ENCODE measurements at places on chromosomes 7 and 10.

DNA sequence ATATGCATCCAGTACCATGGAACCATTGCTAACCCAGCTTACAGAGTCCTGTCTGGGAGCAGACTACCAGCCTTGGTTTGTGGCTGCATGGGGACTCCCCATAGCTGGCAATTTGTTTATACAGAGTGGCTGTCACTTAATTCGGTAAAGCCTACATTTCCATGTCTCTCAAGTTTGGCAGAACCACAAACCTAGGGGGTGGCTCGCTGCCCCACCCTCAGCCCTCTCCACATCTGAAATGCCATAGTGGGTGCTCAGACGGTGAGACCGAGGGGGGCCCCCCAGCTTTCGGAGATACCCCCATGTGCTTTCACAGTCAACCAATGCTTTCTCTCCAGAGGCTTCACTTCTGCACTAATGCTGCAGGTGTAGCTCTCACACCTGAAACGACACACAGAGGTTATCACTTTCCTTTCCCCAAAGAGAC is 75.5 kb upstream of the KAT6B start:
- DNase-seq: peak; percentile 69

DNA sequence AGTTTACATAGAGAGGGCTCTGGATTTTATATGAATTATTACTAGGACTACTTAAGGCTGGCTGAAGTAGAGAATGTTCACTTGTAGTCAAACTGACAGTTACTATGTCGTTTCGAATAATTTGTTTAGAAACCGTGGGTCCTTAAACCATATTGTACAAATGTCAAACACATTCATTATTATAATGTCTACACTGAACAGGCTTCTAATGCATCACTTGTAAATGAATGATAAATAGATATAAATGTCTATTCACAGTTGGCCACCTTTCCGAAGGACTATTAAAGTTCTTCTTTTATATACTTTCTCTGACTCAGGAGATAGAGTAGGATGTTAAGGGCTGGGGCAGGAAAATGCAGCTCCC is 95.3 kb downstream of the SEMA3D start:
- DNase-seq: no peak

GRCh38 chr10:49001870-49002672 is 62.4 kb upstream of the LRRC18 start:
- no peak for DNase-seq

GRCh38 chr10:125062227-125062913 is 98.0 kb downstream of the CTBP2 start:
- no peak for DNase-seq

DNA sequence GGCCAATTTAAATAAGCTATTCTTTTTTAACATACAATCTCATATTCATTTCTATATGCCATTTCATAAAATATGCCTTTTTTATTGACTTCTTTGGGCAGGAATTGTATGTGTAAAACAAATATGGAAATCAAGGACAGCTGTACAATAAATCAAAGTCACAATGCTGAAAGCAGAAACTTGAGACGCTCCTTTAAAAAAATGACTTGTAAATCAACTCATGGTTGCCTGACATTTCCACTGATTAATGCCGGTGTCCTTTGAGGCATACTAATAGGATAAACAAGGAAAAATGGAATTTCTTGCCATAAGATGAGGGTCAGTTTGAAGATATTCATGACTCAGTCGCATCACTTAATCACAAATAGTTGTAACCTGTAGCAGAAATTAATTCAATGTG is 247.4 kb upstream of the TEX47 start:
- DNase-seq: no peak

- DNase-seq: no peak
These were observed 247.0 kb downstream of the STK31 start for GRCh38 chr7:23956772-23957576.

GRCh38 chr10:84539216-84539615 is 210.8 kb downstream of the CCSER2 start:
- DNase-seq: no peak

GRCh38 chr10:70541736-70542564 is 60.6 kb downstream of the PRF1 start:
- no peak for DNase-seq

- no peak for DNase-seq
These were observed 61.9 kb downstream of the RGS10 start for GRCh38 chr10:119480667-119481066.

DNA sequence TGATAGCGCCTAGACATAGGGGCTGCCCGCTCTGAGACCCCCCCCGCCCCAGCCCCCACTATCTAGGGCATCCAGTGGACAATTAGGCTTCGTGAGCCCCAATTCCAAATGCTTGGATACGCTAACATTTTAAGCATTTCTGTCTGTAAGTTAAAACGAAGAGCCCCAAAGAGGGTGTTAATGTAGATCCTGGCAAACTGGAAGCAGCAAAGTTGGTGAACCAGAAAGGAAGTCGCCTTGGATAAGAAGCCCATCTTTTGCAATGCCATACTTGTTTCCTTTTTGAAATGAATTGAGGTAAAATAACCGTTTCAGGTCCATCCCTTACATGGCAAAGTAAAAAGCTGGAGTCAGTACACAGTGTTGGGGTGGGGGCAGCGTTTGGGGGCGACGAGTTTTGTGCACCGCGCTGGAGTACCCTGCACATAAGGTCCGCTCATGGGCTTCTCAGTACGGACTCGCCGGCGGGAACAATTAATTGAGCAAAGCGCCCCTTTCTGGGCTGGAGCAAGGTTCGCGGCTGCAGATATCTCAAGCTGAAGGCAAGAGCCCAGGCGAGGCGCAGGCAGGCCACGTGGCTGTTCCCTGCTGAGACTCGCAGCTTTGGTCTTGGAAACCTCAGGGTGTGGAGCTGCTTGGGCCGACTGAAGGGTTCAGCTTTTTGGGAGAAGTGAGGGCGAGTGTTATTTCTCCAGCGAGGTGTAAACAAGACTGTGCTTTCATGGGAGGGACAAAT is 1.4 kb upstream of the TWIST1 start:
- DNase-seq: no peak

- no peak for DNase-seq
These were observed 10.6 kb upstream of the LRRC72 start for GRCh38 chr7:16515785-16516685.

DNA sequence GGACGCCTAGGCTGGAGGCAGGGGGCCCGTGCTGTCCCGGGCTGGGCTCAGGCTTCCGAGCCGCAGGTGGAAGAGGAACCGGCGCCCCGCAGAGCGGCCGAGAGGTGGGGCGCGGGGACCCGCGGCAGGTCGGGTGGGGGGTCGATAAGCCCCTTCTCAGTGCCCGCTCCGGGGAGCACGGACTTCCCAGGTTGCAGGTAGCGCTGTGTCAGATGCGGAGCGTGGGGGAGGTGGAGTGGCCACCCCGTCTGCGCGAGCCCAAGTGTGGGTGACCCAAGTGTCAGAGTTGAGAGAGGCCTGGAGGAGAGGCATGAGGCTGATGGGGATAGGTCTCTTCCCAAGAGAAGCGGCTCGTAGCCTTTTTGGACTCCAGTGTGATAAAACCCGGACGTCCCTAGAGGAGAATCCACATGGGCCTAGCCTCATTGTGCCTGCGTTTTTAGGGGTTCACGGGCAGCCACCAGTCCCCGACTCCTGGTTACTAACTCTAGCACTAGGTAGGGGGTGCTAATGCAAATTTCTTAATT is 580 bp downstream of the EEPD1 start:
- no peak for DNase-seq

DNA sequence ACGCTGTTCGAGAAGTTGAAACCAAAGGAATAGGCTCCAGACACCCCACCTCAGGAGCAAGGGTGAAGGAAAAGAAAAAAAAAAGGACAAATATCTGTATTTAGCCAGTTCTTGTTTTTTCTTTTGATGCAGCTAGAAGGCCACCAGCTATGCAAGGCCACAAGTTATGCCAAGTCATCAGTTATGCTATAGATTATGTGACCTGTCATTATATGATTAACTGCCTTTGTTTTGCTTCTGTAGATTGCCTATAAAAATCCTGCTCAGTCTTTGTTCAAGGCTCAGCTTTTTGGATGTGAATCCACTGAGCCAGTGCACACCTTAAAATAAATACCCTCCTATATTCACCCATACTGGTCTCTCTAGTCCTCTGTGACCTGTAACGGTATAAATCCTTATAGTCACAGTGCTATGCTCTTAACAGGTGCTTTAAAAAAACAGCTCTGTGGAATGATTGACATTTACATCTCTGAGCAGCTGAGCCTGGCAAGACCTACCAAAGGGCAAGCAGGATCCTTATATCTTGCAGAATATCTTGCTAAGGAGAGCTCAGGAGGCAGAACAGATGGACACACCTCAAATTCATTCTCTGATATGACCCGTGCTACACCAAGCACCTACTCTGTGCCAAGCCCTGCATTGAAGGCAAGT is 20.4 kb downstream of the MAT1A start:
- no peak for DNase-seq

- DNase-seq: no peak
These were observed 20.0 kb upstream of the JAZF1 start for GRCh38 chr7:28200598-28200997.
